Kidney epithelial cell (primary cell): ENCODE measurements at places on chromosomes 12 and 14. TPM values are rescaled to one million over a fixed set of nuclear protein-coding genes. Genes with fewer than 3 reads are reported as not detected.

The CDKN3 gene
- total RNA-seq, result 7.7 and 13.6 TPM in 2 replicates

The CLEC4A gene
- total RNA-seq, result 0.50 and 0.62 TPM in 2 replicates

The PROX2 gene
- not detected in 2 replicates for total RNA-seq

The INSM2 gene
- total RNA-seq, result not detected in 2 replicates

GRCh38 chr14:28468191-28469151 is 298.1 kb upstream of the FOXG1 start:
- no peak for DNase-seq

DNA sequence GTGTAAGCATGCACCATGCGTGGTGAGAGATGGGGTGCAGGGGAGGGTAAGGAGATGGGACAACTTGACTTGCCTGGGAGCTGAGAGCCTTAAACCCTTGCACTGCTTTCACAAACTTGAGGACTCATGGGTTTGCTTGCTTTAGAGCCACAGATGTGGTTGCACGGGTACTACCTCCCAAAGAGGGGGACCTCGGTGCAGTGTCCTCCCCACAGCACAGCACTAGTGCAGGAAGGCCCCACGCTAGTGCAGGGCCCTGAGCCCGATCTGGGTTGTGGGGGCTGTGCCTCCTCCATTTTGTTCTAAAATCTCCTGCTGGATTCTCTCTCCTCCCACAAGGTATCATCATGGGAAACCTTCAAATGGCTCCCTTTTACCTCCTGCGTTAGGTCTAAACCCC is 11.2 kb downstream of the KRT72 start:
- DNase-seq, result no peak

GRCh38 chr14:41037388-41037787 is 569.3 kb upstream of the LRFN5 start:
- DNase-seq, result no peak

DNA sequence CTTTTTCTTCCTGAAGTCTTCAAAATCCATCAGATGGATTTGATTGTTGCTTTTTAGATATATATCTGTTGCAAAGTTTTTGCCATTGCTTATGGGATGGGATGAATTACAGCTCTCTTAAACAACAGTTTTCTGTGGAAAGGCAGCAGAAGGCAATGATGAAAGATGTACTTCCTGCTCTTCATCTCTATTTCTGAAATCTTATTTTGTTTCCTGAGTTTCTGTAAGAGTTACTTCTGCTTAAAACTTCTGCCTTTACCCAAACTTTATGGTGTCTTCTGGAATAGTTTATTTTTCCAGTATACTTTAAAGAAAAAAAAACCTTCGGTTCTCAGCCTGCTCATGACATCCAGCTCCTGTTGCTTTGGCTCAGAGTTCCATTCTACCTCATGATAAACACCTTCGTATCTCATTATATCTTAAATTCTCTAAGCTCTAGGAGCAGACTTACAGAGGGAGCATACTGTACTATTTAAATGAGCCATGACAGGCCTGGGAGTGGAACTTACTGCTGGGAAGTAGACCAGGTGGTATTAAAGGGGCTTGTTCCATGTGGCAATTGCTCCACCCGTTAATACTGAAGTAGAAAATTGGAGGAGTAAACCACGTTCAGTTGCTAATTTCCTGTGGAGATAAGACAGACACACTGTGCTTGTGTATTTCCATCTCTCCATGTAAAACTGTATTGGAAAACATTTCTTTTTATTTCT is 288.4 kb downstream of the FBXL14 start:
- no peak for DNase-seq

- no peak for DNase-seq
Observed at GRCh38 chr14:89959853-89960445, 4.2 kb downstream of the TDP1 start.

GRCh38 chr14:99472937-99473336 is 7.7 kb downstream of the SETD3 start:
- no peak for DNase-seq

DNA sequence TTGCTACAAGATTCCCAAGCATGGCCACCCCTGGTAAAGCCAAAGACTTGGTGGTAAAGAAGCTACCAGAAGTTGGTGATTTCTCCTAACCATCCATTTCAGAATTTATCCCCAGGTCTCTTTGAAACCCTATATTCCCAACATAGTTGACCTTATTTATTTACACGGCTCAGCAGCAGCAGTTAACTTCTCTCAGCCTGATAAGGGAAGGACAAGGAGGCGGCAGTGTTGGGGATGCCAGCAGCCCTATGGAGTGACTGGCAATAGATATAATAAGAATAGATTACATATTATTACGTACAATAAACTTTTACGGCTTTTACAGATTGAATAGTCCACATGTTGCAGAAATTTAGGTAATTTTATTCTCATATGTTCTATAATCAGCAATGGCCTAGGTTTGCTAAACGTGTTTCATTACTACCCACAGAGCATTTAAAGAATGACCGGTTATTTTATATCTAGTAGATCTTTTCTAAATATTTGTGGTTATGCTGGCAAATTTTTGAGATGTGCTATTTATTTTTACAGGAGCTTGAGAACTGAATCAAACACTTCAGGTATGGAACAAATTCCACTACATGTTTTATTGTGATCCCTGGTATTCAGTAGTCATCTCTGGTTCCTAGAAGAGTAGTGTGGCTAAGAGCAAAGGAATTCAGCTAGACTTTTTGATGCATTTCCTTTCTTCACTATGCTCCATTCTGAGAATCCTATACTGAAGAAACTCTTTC is 19.8 kb upstream of the PALS1 start:
- DNase-seq, result no peak

- DNase-seq, result no peak
Observed at GRCh38 chr14:79177106-79177505, 1006.9 kb downstream of the NRXN3 start.

DNA sequence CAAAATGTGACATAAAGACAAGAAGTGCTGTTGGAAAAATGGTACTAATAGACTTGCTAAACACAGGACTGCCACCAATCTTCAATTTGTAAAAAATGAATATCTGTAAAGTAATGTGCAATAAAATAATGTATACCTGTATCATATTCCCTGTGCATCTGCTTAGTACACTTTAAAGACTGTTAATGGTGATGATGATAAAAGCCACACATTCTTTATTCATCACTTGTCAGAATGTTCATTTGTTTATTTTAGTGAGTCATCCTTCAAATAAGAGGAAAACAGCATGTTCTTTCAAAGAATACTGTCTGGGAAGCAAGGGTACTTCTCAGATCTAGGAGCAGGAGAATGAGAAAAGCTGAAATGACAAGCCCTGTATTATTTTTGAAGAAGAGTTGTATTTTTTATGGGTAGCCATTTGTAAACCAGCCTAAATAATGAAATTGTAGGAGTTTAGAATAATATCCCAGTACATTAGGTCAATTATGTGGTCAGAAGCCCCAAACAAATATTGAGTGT is 78.3 kb upstream of the PSMA6 start:
- DNase-seq, result peak; percentile 42

DNA sequence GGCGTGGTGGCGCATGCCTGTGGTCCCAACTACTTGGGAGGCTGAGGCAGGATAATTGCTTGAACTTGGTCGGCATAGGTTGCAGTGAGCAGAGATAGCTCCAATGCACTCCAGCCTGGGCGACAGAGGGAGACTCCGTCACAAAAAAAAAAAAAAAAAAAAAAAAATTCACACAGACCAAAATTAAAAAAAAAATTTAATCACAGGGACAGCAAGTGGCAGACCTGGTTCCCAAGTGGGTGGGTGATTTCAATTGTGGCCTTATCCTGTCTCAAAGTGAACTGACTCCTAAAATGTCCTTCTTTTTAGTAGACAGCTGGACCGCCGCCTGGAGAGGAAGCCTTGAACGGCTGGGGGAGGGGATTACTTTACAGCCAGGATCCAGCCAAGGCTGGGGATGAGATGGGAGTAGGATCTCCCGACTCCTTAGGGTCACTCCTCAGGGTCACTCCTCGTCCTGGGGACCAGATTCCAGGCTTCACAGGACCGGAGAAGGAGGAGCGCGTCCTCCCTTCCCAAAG is 1.5 kb upstream of the KCNH3 start:
- no peak for DNase-seq

- no peak for DNase-seq
Observed at GRCh38 chr12:97760601-97761000, 298.0 kb downstream of the RMST start.

GRCh38 chr12:117485984-117486839 is 124.8 kb upstream of the NOS1 start:
- no peak for DNase-seq

DNA sequence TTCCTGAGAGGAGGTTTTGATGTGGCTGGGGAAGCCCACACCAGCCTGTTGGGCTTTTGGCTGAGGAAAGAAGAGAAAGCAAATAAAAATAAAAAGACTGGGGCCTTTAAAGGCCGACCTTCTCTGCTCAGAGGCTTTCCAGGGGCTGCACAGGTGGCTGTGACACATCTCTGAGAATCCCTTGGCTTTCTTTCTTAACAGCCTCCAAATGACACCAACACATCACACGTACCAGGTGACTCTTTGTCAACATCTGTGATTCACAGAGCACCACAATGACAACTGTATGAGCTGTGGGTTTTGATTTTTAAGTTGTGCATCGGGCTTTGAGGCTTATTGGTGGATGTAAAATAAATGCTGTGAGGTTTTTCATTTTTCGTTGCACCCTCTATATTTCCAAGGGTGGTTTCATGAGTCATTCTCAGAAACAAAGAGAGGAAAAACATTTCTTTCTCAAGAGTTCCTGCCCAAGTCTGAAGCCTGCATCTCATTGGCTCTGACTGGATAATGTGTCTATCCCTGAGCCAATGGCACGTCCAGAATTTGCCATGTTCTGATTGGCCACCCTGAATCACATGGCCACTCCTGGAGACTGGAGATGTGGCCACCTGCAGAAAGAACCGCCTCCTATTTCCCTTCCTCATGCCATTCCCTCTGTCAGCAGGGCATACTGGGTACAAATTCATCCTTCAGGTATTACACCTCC is 349.0 kb downstream of the GLT1D1 start:
- DNase-seq, result no peak
